Lung (tissue), 17 donors: ENCODE measurements at places on chromosomes 1 and 21. TPM values are rescaled to one million over a fixed set of nuclear protein-coding genes. Genes with fewer than 3 reads are reported as not detected.

- DNase-seq, result no peak
- H3K27me3 ChIP-seq, result no peaks in the 10 kb centered on the region
- no peaks in the 10 kb centered on the region for H3K36me3 ChIP-seq
- no peak overlapping the region for H3K27ac ChIP-seq
- no peaks in the 10 kb centered on the region for H3K4me1 ChIP-seq
These were observed 65.2 kb downstream of the TMCO4 start for GRCh38 chr1:19734472-19734999.

- no peak overlapping the region for H3K27ac ChIP-seq
- no peaks in the 10 kb centered on the region for H3K27me3 ChIP-seq
- no peaks in the 10 kb centered on the region for H3K4me1 ChIP-seq
- H3K36me3 ChIP-seq, result no peaks in the 10 kb centered on the region
- DNase-seq, result no peak
These were observed 10.1 kb downstream of the ADPRS start for GRCh38 chr1:36098650-36099365.

DNA sequence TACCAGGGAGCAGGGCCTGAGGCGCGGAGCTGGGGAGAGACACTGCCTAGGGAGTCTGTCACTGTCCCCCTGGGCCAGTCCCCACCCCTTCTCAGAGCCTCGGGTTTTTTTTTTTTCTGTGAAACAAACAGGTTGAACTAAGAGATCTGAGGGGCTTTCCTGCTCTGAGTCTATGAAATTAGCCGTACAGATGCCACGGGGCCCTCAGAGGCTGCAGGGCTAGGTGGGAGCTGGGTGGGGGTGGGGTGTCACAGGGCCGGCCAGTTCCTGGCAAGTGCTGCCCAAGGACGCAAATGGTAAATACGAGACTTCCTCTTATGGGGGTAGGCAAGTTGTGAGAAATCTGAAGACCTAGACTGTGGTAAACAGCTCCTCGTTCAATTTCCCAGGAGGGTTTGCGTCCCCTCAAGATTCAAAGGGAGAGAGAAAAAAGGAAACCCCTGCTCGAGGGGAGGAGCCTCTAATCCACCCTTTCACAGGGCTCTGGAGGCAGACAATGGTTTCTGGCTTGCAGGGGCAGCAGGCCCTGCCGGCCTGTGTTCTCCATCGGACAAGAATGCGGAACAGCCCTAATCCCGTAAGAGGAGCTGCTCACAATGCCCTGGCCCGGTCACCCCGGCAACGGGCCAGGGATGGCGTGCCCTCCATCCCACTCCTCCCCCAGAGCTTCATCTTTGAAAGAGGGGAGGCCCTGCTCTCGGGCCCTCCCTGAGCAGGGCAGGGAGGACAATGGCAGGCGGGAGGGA is 7.8 kb downstream of the NUAK2 start:
- H3K27ac ChIP-seq, result peak overlapping the region; percentile 43
- DNase-seq, result peak; percentile 83
- H3K4me1 ChIP-seq, result no peaks in the 10 kb centered on the region
- H3K36me3 ChIP-seq, result peaks cover 23% of the 10 kb centered on the region

- H3K4me3 ChIP-seq, result no peak overlapping the region
- H3K27me3 ChIP-seq, result peaks cover 27% of the 10 kb centered on the region
- no peak overlapping the region for H3K27ac ChIP-seq
- no peak for DNase-seq
These were observed 748 bp upstream of the FAM78B start for GRCh38 chr1:166167572-166167925.

RGS16 gene
- total RNA-seq, result 12.3 TPM

GRCh38 chr1:21317690-21318043 is 27.4 kb upstream of the ECE1 start:
- no peaks in the 10 kb centered on the region for H3K27me3 ChIP-seq
- H3K27ac ChIP-seq, result peak overlapping the region; percentile 43
- H3K4me1 ChIP-seq, result peaks cover 53% of the 10 kb centered on the region

RIMKLA gene
- total RNA-seq, result 8.9 TPM

GRCh38 chr1:229191066-229191674 is 79.7 kb upstream of the RAB4A start:
- H3K27me3 ChIP-seq, result no peaks in the 10 kb centered on the region
- no peak overlapping the region for H3K4me3 ChIP-seq
- no peak for DNase-seq
- no peaks in the 10 kb centered on the region for H3K36me3 ChIP-seq

DNA sequence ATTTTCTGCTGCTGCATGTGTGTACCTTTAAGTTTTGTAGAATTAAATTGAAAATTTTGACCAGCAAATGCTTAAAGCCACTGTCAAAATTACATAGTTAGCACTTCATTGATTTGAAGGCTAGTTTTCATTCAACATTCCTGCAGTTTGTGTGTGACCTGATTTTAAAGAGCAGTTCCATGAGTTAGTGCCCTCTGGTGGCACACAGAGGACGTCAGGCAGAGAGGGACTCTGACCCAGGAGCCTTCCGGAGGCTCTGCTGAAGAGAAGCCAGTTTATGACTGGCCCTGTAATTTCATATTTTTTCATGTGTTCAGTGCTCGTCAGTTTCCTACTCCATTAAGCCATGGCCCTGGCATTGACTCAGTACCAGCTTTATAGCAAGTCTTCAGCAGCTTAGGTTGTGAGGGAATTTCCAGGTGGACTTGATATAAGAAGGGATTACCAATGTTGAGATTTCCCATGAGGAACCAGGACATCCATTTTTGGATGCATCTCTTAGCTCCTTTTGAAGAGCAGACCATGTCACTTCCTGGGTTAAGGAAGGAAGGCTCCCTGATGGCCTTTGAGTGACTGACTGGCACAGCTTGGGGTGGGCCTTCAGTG is 104.7 kb downstream of the CAMTA1 start:
- H3K27ac ChIP-seq, result no peak overlapping the region
- DNase-seq, result peak; percentile 73
- no peak overlapping the region for H3K4me3 ChIP-seq
- H3K27me3 ChIP-seq, result no peaks in the 10 kb centered on the region
- peaks cover 5% of the 10 kb centered on the region for H3K4me1 ChIP-seq

GRCh38 chr1:7989762-7990428 is 28.4 kb downstream of the PARK7 start:
- H3K27me3 ChIP-seq, result no peaks in the 10 kb centered on the region
- no peaks in the 10 kb centered on the region for H3K4me1 ChIP-seq
- no peak for DNase-seq
- peaks cover 11% of the 10 kb centered on the region for H3K36me3 ChIP-seq

GRCh38 chr1:181140891-181141290 is 52.4 kb downstream of the IER5 start:
- no peak overlapping the region for H3K4me3 ChIP-seq
- DNase-seq, result no peak
- H3K27ac ChIP-seq, result no peak overlapping the region

DNA sequence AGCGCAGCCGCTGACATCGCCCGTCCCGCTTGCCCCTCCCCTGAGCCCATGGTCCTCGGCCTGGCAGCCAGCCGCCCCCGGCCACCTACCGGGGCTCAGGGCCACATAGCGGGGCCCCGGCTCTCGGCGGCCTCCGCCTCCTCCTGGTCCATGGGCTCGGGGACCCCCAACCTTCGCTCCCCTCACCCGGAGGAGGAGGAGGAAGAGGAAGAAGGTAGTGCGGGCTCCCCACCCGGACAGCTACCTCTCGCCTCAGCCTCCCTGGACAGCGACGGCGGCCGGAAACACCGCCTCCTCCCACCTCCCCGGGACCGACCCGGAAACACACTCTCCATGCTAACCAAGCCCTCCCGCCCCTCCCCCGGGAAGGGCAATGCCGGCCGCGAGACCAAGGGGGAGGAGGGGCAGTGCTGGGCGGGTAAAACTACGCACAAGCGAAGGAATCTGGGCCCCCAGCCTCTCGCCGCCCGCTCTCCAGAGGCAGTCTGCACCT is at the start of gene KIAA0319L:
TSS of gene KIAA0319L (minus strand) at position 286 of the 493 bp plus-strand sequence. CDS start 2,912 bp downstream, outside the sequence.
- H3K27ac ChIP-seq, result peak within 1 kb of the TSS; percentile 99
- peaks cover 9% of the 10 kb centered on the region for H3K36me3 ChIP-seq
- H3K4me1 ChIP-seq, result peaks cover 28% of the 10 kb centered on the region
- H3K27me3 ChIP-seq, result no peaks in the 10 kb centered on the region
- no peak for DNase-seq

GRCh38 chr1:40592107-40592803 is 60.8 kb downstream of the ZNF684 start:
- H3K27ac ChIP-seq, result no peak overlapping the region
- H3K4me3 ChIP-seq, result no peak overlapping the region
- peak; percentile 50 for DNase-seq
- no peaks in the 10 kb centered on the region for H3K27me3 ChIP-seq
- H3K36me3 ChIP-seq, result no peaks in the 10 kb centered on the region

- H3K4me3 ChIP-seq, result no peak overlapping the region
- DNase-seq, result no peak
- no peaks in the 10 kb centered on the region for H3K4me1 ChIP-seq
- H3K27me3 ChIP-seq, result no peaks in the 10 kb centered on the region
- H3K27ac ChIP-seq, result no peak overlapping the region
- no peaks in the 10 kb centered on the region for H3K36me3 ChIP-seq
These were observed 102.0 kb upstream of the C1orf174 start for GRCh38 chr1:4002061-4002521.

- H3K27me3 ChIP-seq, result no peaks in the 10 kb centered on the region
- DNase-seq, result no peak
- H3K4me3 ChIP-seq, result no peak overlapping the region
- H3K4me1 ChIP-seq, result peaks cover 6% of the 10 kb centered on the region
- H3K27ac ChIP-seq, result no peak overlapping the region
These were observed 24.6 kb downstream of the RSBN1 start for GRCh38 chr1:113787663-113788062.

ATP6V1G3 gene
- not detected for total RNA-seq

- H3K36me3 ChIP-seq, result no peaks in the 10 kb centered on the region
- no peaks in the 10 kb centered on the region for H3K4me1 ChIP-seq
- DNase-seq, result no peak
- H3K4me3 ChIP-seq, result no peak within 1 kb of the TSS
- no peak within 1 kb of the TSS for H3K27ac ChIP-seq
These were observed at the start of gene TNFRSF9 for GRCh38 chr1:7940745-7941436. TSS of gene TNFRSF9 (minus strand) at chr1:7940839. CDS start at chr1:7939994, 845 bp downstream.

DNA sequence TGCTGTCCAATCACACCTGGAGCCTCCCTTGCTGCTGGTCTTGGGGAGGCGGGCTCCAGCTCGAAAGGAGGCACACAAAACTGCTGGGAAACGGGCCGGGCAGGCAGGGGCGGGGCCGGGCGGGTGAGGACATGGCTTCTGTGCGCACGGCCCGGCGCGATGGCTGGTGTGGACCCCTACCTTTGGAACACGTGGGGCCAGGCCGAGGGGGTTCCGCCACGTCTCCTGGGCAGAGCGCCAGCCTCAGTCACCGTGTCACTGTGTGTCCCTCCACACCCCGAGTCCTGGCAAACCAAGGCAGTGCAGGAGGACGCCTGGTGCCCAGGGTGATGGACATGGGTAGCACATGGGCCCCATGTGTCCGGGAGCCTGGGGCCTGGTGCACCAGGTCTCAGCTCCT is 42.0 kb upstream of the ADARB1 start:
- H3K36me3 ChIP-seq, result no peaks in the 10 kb centered on the region
- H3K27me3 ChIP-seq, result no peaks in the 10 kb centered on the region
- no peak overlapping the region for H3K27ac ChIP-seq
- H3K4me1 ChIP-seq, result peaks cover 3% of the 10 kb centered on the region
- DNase-seq, result peak; percentile 13

DNA sequence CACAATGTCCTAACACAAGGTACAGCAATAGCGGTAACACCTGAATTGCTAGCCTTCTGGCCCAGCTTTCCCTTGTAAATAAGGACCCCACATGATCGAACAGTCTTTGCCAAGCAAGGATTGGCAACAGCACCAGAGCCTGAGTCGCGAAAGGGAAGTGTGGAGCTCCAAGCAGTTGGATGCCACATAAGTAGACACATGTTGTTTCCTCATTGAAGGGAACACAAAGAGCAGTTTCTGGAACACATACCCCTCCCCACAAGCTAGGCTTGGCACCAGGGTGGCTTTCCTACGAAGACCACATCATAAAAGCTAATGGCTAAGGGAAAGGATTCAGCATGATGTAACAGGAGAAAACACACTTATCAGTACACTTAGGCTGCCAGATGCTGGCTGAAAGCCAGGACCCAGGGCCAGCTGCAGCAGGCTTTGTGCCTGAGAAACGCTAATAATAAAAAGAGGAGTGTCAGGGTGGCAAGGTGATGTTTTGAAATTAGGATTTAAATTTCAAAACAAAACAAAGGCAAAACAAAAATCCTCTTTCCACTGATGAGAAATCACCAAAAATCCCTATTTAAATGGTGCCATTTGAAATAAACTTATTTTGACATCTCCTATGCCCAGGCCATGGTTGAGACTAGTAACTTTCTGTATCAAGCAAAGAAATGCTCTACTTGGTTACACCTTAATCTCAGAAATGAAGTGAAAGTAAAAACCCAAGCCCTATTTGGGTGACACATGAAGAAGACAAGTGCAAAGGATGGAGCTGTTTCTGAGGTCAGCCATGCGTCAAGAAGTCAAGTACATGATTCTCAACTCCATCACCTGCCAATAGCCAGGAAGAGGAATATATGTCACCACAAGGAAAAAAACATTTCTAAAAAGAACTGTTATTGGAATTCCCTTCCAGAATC is 11.9 kb upstream of the CPLANE2 start:
- peaks cover 18% of the 10 kb centered on the region for H3K36me3 ChIP-seq
- peak; percentile 90 for DNase-seq
- H3K27me3 ChIP-seq, result no peaks in the 10 kb centered on the region
- H3K4me1 ChIP-seq, result peaks cover 40% of the 10 kb centered on the region
- no peak overlapping the region for H3K4me3 ChIP-seq
- peak overlapping the region; percentile 58 for H3K27ac ChIP-seq

KRTAP22-1 gene
- not detected for total RNA-seq

DNA sequence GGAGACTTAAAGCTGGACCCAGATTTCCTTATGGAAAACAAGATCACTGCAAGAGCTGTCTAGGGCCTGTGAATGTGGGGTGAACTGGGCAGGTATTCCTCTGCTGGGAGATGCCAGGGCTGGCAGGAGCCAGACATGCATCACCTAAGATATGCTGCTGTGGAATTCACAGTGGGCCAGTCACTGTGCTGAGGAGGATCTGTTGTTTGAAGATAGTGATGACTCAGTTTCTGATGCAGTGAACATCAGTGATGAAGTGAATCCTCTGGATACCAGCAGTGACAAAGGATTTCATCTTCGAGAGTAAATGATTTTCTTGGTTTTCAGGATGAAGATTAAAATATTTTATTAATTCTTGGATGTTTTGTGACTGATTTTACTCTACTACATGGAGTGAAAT is 29.9 kb upstream of the CAMSAP2 start:
- no peak overlapping the region for H3K4me3 ChIP-seq
- no peaks in the 10 kb centered on the region for H3K27me3 ChIP-seq
- DNase-seq, result no peak
- no peaks in the 10 kb centered on the region for H3K36me3 ChIP-seq
- H3K27ac ChIP-seq, result no peak overlapping the region

KMO gene
- total RNA-seq, result 6.1 TPM

GRCh38 chr1:79524126-79524525 is 517.6 kb upstream of the ADGRL4 start:
- no peaks in the 10 kb centered on the region for H3K4me1 ChIP-seq
- no peak overlapping the region for H3K27ac ChIP-seq
- no peaks in the 10 kb centered on the region for H3K36me3 ChIP-seq
- H3K27me3 ChIP-seq, result no peaks in the 10 kb centered on the region
- no peak overlapping the region for H3K4me3 ChIP-seq
- no peak for DNase-seq

DNA sequence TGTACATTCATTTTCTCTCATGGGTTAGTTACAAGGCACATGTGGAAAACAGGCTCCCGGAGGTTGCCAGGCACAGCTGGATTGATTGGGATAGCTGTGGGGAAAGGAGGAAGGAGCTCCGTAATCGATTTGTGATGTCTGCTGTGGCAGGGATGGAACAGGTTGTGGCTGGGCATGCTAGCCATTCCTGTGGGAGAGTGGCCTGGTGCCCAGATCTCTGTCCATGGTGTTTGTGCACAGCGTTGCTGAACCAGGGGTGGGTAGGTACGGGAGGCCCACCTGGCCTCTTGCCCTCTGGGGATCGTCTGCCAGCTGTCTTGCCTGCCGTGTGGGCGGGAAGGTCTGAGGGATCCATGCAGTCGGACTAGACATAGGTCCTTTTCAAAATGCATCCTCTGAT is 302.8 kb upstream of the VAMP3 start:
- H3K27me3 ChIP-seq, result no peaks in the 10 kb centered on the region
- H3K4me3 ChIP-seq, result no peak overlapping the region
- DNase-seq, result no peak
- H3K4me1 ChIP-seq, result no peaks in the 10 kb centered on the region
- no peaks in the 10 kb centered on the region for H3K36me3 ChIP-seq
